Stimulated activated CD4-positive, alpha-beta T cell treated with anti-CD3 and anti-CD28 coated beads, Interleukin-15, amount 100 ng/mL, for 48 hours (primary cell): ENCODE measurements at places on chromosomes 6 and 20.

GRCh38 chr6:23456396-23456795 lies 669.6 kb upstream of the NRSN1 start:
- no peak for DNase-seq

GRCh38 chr6:107186047-107186446 lies 70.7 kb upstream of the BEND3 start:
- DNase-seq = no peak

- no peak for DNase-seq
Measured at GRCh38 chr6:151021896-151022295, 156.4 kb downstream of the MTHFD1L start.

GRCh38 chr6:144757299-144757698 lies 472.2 kb downstream of the UTRN start:
- DNase-seq = no peak

DNA sequence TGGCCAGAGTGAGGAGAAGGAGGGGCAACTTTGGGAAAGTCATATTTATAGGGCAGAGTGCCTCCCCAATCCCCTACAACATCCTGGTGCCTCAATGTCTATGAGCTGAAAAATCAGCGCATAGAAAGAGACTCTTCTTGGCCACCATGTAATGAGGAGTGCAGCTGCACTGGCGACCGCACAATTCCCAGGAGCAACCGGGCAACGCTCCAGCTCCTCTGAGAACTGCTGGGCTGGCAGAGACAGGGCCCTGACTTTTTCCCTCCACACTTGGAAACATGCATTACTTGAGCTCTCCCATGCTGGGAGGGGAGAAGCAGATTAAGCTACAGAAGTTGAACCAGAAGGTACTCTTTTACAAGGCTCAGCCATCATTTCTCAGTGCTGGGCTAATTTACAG lies 31.4 kb upstream of the MARCKS start:
- DNase-seq = no peak

DNA sequence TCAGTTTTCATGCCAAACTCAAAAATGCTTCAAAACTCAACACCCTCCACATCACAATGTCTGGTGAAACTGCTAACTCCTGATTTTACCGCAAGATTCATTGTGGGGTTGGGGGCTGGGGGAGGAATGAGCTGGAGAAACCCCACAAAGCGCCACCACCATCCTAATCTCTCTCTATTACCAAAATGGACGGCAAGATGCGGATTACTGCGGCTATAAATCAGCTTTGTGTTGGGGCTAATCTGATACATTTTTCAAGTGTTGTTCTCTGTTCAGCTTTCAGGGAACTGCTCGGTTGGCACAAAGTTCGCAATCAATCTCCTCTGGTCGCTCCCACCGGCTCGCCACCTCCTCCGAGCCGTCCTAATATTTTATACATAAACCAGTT lies 83.7 kb downstream of the TMEM242 start:
- no peak for DNase-seq

GRCh38 chr6:151196555-151196954 lies 43.2 kb upstream of the AKAP12 start:
- no peak for DNase-seq

DNA sequence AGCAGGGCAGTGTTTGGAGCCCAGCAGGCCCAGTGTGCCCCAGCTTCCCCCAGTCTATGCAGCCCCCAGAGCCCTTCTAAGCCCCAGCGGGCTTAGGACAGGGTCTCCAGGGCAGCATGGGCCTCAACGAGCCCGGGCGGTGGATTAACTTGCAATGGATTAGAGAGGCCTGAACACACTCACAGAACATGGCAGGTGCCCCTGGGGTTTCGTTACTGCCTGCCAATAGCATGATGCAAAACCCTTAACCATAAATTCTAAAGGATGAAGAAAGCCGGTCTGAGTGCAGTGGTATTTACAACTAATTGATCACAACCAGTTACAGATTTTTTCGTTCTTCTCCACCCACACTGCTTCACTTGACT lies 18.9 kb downstream of the ENTPD6 start:
- DNase-seq = no peak

- no peak for DNase-seq
Measured at GRCh38 chr6:139060332-139060731, 31.8 kb downstream of the ABRACL start.

- peak; percentile 64 for DNase-seq
Measured at GRCh38 chr20:58209652-58210397, 18.6 kb downstream of the ANKRD60 start.

GRCh38 chr20:52454660-52455059 lies 263.1 kb upstream of the ZFP64 start:
- DNase-seq = no peak

DNA sequence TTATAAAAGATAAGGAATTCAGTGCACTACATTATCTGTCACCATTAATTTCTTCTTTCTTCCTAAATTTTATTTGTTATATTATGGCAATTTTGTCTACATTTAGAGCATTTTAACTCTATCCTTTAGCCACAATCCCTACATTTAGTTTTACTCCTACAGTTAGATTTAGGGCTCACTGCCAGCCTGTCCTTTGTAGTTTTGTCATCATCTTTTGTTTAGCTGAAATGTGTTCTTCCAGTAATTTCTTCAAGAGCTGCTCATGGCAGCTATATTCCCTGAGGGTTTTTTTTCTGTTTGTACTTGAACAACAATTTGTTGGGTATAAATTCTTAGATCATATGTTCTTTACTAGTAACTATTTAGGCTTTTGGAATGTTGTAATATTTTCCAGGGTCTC lies 72.7 kb upstream of the B3GAT2 start:
- DNase-seq = no peak

DNA sequence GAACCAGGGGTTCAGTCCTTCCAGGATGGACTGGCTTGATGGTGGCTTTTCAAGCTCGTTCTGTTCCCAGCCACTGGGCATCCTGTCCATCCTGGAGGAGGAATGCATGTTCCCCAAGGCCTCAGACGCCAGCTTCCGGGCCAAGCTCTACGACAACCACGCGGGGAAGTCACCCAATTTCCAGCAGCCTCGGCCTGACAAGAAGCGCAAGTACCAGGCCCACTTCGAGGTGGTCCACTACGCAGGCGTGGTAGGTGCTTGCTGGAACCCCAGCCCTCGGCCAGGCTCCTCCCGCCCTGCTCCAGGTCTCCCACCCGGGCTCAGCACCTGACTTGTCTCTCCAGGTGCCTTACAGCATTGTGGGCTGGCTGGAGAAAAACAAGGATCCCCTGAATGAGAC lies 34.0 kb downstream of the MYH7B start:
- no peak for DNase-seq

GRCh38 chr6:27753668-27754407 lies 158.4 kb downstream of the OR2B2 start:
- DNase-seq = peak; percentile 74

GRCh38 chr6:20479526-20479925 lies 54.7 kb upstream of the CDKAL1 start:
- no peak for DNase-seq

DNA sequence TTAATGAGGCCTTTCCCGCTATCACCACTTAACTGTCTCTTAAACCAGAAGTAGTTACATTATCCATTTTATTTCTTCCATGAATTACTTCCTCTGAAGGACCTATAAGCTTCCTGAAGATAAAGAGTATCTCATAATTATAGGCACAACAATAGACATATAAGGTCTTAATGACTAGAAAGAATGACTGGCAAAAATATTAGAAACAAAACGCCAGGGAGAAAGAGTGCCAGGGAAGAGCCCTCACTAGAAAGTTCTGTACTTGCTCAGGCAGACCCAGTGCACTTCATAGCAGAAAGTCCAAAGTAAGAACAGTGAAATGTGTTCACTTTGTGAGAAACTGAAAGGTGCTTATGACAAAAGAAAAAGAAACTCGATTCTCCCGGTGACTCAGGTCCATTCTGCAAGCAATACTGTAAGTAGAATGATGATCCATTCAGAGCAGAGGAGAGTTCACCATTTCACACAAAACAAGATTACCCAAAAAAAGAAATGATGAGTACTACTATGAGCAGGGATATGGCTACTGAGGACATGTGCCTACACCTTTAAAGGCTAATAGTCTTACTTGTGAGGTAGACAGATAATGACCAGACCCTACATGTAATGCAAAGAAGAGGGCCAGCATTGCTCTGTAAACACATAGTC lies 5.5 kb downstream of the ZNF334 start:
- DNase-seq = no peak

GRCh38 chr6:40328986-40329545 lies 258.1 kb downstream of the LRFN2 start:
- DNase-seq = no peak

GRCh38 chr6:16725145-16725864 lies 36.0 kb downstream of the ATXN1 start:
- no peak for DNase-seq
